ENCODE measurements at places on chromosomes 3 and 15.

GRCh38 chr3:126264381-126264780 is 84.0 kb upstream of the ALDH1L1 start:
- no peak for DNase-seq
- peaks cover 16% of the 10 kb centered on the region for H3K4me1 ChIP-seq
- H3K36me3 ChIP-seq: no peaks in the 10 kb centered on the region
- no peak overlapping the region for H3K27ac ChIP-seq

GRCh38 chr3:152910966-152911365 is 76.0 kb downstream of the P2RY1 start:
- H3K27me3 ChIP-seq: no peaks in the 10 kb centered on the region
- no peak for DNase-seq

DNA sequence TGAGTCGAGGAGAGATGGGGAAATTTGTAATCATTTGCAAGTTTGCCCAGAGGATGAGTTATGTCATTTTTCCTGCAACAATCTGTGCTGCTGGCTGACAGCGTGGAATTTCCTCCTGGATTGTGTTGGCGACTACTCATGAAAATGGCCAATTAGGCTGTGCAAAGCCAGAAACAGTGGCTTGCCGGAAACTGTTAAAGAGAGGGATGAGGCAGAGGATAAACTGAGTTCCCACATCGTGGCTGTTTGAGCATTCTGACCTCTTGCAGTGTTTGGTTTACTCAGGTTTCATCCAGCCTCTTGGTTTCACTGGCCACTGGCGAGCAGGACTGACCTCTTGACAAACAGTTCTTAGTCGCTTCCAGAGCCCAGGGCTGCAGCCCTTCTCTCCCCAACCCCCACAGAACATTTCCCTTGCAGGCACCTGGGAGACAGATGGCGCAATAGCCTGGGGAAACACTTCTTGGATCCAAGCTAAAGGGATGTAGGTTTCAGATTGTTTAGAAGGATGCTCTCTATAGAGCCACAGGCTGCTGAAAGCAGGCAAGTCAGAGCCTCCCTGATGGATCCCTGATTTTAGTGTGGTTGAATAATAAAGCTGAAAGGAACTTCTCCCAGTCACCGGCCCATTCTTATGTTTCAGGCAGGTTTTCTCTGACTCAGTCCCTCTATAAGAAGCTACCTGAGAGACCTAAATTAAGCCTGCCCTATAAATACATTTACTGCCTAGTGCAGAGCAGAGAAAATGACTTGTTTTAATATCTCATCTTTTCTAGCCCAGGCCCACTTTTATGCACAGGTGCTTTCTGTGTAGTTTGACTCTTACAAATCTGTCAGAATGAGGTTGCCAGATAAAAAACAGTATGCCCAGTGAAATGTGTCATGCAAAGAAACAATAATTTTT is 92.8 kb upstream of the UBE2E1 start:
- peak overlapping the region; percentile 45 for H3K27ac ChIP-seq
- peak overlapping the region; percentile 61 for H3K4me3 ChIP-seq
- H3K4me1 ChIP-seq: peaks cover 21% of the 10 kb centered on the region
- peak; percentile 85 for DNase-seq

DNA sequence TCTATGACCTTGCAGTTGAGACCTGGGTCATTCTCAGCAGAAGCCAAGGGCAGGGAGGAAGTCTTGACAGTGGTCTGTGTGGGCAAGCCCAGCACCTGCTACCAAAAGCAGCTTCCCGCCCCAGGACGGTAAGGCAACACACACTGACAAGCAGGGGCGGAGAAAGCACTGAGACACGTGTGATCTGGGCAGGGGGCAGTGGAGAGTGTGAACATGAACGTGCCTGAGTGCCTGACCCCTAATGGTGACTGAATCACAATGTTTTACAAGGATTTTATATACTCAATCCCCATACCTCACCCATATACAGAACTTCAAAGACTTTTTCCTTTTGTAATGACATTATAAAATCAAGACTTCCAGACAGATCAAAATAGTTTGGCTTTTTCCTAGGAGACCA is 35.2 kb downstream of the ANP32A start:
- H3K27ac ChIP-seq: no peak overlapping the region
- H3K4me1 ChIP-seq: no peaks in the 10 kb centered on the region
- no peak overlapping the region for H3K4me3 ChIP-seq
- H3K27me3 ChIP-seq: no peaks in the 10 kb centered on the region
- peaks cover 20% of the 10 kb centered on the region for H3K36me3 ChIP-seq

DNA sequence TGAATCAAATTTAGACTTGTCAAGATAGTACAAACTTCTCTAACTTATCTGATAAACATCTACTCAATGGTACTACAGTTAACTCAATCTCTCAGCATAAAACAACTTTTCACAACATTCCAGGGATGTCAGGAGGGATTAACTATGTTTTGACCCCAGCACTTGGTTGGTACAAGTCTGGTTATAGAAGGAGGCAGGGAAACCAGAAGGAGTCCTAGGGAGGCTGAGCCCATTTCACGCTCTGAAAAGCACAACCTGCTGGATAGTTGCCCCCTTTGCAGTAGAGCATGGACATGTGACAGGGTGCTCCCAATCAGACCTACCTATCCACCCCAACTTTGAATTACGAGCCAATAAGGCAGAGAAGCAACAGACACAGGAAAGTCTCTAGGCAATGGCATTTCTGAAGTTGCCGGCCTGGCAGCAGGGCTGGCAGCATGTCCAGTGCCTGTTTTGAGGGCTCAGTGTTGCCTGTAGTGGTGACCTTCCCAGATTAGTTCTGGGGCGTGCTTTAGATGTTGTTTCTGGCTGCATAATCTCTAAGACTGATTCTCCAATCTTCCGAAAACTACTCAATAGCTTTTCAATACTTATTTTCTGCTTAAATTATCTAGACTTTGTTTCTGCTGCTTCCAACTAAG is 8.2 kb downstream of the ANKUB1 start:
- no peaks in the 10 kb centered on the region for H3K36me3 ChIP-seq
- peaks cover 22% of the 10 kb centered on the region for H3K4me1 ChIP-seq
- H3K4me3 ChIP-seq: no peak overlapping the region
- H3K27ac ChIP-seq: peak overlapping the region; percentile 57
- no peaks in the 10 kb centered on the region for H3K27me3 ChIP-seq
- peak; percentile 6 for DNase-seq

GRCh38 chr3:29167180-29167579 is 113.7 kb upstream of the RBMS3 start:
- no peak overlapping the region for H3K27ac ChIP-seq
- no peaks in the 10 kb centered on the region for H3K27me3 ChIP-seq
- no peaks in the 10 kb centered on the region for H3K36me3 ChIP-seq
- DNase-seq: no peak
- no peak overlapping the region for H3K4me3 ChIP-seq

GRCh38 chr3:46261926-46262594 is 19.8 kb downstream of the CCR3 start:
- peaks cover 4% of the 10 kb centered on the region for H3K27me3 ChIP-seq
- H3K4me1 ChIP-seq: no peaks in the 10 kb centered on the region
- no peaks in the 10 kb centered on the region for H3K36me3 ChIP-seq
- DNase-seq: peak; percentile 25

- peaks cover 28% of the 10 kb centered on the region for H3K4me1 ChIP-seq
- no peaks in the 10 kb centered on the region for H3K27me3 ChIP-seq
Measured at GRCh38 chr3:174440253-174440701, 418.9 kb upstream of the NAALADL2 start.

- DNase-seq: peak; percentile 60
- H3K4me3 ChIP-seq: no peak overlapping the region
- peaks cover 26% of the 10 kb centered on the region for H3K4me1 ChIP-seq
- peak overlapping the region; percentile 70 for H3K27ac ChIP-seq
- no peaks in the 10 kb centered on the region for H3K36me3 ChIP-seq
Measured at GRCh38 chr15:40103864-40104271, 4.8 kb downstream of the BMF start.

DNA sequence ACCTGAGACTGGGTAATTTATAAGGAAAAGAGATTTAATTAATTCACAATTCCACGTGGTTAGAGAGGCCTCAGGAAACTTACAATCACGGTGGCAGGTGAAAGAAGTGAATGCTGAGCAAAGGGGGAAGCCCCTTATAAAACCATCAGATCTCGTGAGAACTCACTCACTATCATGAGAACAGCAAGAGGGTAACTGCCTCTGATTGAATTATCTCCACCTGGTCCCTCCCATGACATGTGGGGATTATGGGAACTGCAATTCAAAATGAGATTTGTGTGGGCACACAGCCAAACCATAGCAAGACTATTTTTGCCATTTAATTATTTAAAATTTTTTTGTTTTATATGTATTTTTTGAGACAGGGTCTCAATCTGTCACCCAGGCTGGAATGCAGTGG is 27.0 kb upstream of the KCTD6 start:
- H3K27me3 ChIP-seq: no peaks in the 10 kb centered on the region
- H3K27ac ChIP-seq: no peak overlapping the region
- no peaks in the 10 kb centered on the region for H3K36me3 ChIP-seq
- H3K4me3 ChIP-seq: no peak overlapping the region
- peaks cover 5% of the 10 kb centered on the region for H3K4me1 ChIP-seq

DNA sequence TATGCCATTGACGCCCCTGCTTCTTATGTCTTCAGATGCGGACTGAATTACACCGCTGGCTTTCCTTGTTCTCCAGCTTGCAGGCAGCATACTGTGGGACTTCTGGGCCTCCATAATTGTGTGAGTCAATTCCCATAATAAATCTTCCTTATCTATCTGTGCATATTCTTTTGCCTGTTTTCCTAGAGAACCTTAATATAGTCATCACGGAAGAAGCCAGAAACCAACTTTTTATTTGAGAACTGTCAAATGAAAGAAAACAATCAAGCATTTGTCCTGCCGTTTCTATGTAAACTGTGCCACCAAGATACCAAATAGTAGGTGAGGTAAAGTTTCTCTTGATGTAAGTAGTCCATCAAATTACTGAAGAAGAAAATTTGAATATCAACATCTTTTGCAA is 51.8 kb upstream of the B3GALNT1 start:
- H3K27me3 ChIP-seq: no peaks in the 10 kb centered on the region
- H3K4me3 ChIP-seq: no peak overlapping the region
- no peaks in the 10 kb centered on the region for H3K36me3 ChIP-seq
- no peak overlapping the region for H3K27ac ChIP-seq
- no peaks in the 10 kb centered on the region for H3K4me1 ChIP-seq

- peaks cover 15% of the 10 kb centered on the region for H3K27me3 ChIP-seq
- no peak overlapping the region for H3K27ac ChIP-seq
- peak; percentile 69 for DNase-seq
- H3K4me3 ChIP-seq: no peak overlapping the region
Measured at GRCh38 chr15:80309769-80310384, 57.9 kb upstream of the CTXND1 start.

DNA sequence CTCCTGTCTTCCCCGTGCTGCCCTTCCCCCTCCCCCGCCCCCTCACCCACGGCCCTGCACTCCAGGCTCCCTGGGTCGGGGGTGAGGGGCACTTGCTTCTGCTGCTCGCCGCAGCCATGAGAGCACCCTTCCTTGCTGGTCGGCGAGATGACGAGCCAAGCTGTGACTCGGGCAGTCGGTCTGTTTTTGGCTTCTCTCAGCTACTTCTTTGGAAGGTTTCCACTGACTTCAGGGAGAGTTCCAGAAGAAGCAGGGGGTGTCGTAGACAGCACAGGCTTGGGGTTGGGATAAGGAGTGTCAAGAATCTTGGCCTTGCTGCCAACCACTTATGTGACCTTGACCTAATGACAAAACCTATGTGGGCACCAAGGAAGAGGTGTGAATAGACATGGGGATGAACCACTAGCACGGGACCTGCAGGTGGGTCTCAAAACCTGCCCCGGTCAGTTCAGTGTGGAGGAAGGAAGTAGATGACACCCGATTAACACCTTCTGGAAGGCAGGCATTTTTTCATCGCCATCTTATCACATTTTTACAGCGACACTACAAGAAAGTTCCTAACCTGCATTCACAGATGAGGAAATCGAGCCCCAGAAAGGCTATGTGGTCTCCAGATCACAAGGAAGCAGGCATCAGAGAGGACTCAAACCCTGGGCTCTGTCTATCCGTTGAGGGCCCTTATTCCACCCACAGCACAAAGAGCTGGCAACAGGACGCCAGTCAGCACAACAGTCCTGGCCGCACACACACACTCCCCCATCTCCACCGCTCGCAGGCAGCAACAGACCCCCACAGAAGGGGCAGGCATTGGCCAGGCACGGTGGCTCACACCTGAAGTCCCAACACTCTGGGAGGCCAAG is 120.9 kb downstream of the LIPC start:
- no peaks in the 10 kb centered on the region for H3K36me3 ChIP-seq
- DNase-seq: peak; percentile 60
- peak overlapping the region; percentile 57 for H3K4me3 ChIP-seq
- H3K4me1 ChIP-seq: peaks cover 24% of the 10 kb centered on the region

- H3K4me1 ChIP-seq: peaks cover 3% of the 10 kb centered on the region
- no peak overlapping the region for H3K27ac ChIP-seq
- peaks cover 56% of the 10 kb centered on the region for H3K27me3 ChIP-seq
- no peak overlapping the region for H3K4me3 ChIP-seq
- DNase-seq: no peak
Measured at GRCh38 chr15:77844798-77845446, 212.2 kb upstream of the LINGO1 start.

DNA sequence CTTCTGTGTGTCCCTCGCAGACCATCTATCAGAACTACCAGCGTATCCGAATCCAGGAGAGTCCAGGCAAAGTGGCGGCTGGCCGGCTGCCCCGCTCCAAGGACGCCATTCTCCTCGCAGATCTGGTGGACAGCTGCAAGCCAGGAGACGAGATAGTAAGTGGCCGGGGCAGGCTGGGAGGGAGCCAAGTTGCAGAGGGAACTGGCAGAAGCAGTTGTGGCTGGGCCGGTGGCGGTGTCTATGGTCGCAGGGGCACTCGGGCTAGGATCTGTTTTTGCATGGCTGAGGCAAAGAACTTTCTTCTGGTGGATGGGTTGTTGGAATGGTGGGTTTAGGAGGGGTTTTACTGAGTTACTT is 10.1 kb downstream of the MCM2 start:
- DNase-seq: no peak
- no peaks in the 10 kb centered on the region for H3K36me3 ChIP-seq
- peaks cover 22% of the 10 kb centered on the region for H3K4me1 ChIP-seq
- H3K27ac ChIP-seq: no peak overlapping the region

DNA sequence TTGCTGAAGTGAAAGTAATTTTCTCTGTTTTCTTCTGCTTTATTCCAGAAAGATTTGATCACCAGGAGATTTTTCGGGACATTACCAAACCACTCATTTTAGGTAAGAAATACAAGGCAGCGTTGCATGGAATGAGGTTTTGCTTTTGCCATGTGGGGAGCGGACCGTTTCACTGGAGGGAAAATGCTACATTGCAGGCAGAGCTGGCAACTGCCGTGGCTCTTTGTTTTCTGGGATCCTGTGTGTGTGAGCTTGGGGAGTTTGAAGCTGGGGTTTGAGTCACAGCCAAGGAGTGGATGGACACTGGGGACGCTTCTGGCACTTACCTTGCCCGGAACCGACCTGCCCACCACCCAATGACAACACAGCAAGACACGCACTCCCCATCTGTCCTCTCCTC is 109.9 kb downstream of the APBA2 start:
- no peaks in the 10 kb centered on the region for H3K36me3 ChIP-seq
- no peak for DNase-seq
- H3K4me1 ChIP-seq: no peaks in the 10 kb centered on the region
- H3K4me3 ChIP-seq: no peak overlapping the region
- no peaks in the 10 kb centered on the region for H3K27me3 ChIP-seq

GRCh38 chr3:20726786-20727185 is 540.8 kb upstream of the SGO1 start:
- no peaks in the 10 kb centered on the region for H3K36me3 ChIP-seq
- H3K4me1 ChIP-seq: no peaks in the 10 kb centered on the region
- H3K27ac ChIP-seq: no peak overlapping the region
- DNase-seq: no peak
